ENCODE measurements at places on chromosomes 1 and 21.

GRCh38 chr1:164748253-164748899, 189.4 kb downstream of the PBX1 start:
- no peak overlapping the region for H3K4me3 ChIP-seq
- H3K27ac ChIP-seq, result no peak overlapping the region
- no peaks in the 10 kb centered on the region for H3K36me3 ChIP-seq
- no peak for DNase-seq

GRCh38 chr1:153404768-153405167, 11.6 kb upstream of the S100A7A start:
- H3K36me3 ChIP-seq, result no peaks in the 10 kb centered on the region
- H3K4me1 ChIP-seq, result peaks cover 9% of the 10 kb centered on the region
- peak; percentile 64 for DNase-seq
- no peaks in the 10 kb centered on the region for H3K27me3 ChIP-seq
- H3K27ac ChIP-seq, result no peak overlapping the region

- no peak overlapping the region for H3K4me3 ChIP-seq
- no peaks in the 10 kb centered on the region for H3K27me3 ChIP-seq
- no peak for DNase-seq
- no peaks in the 10 kb centered on the region for H3K4me1 ChIP-seq
- no peaks in the 10 kb centered on the region for H3K36me3 ChIP-seq
- H3K27ac ChIP-seq, result no peak overlapping the region
Observed at GRCh38 chr1:237103021-237103420, 61.0 kb downstream of the RYR2 start.

DNA sequence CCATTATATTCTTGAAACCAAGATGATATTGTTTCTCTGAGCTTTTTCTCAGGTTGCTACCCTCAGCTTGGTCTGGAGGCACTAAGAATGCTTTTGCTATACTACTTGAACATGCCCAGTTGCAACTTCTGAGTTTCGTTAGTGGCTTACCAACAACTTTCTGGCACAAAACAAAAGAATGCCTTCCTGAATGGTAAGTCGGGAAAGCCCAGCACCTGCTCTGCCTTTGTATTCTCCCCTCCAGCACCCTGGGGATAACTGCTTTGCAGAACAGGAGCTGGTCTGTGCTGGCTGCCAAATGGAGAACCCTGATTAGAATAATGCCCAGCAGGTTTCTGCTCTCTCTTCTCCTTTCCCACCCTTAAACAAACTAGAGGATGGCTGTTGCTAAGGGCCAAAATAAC, 149.3 kb downstream of the TGFB2 start:
- H3K27me3 ChIP-seq, result no peaks in the 10 kb centered on the region
- H3K36me3 ChIP-seq, result no peaks in the 10 kb centered on the region
- DNase-seq, result no peak
- H3K27ac ChIP-seq, result no peak overlapping the region

- H3K27ac ChIP-seq, result no peak overlapping the region
- H3K36me3 ChIP-seq, result no peaks in the 10 kb centered on the region
- H3K4me3 ChIP-seq, result no peak overlapping the region
- peaks cover 28% of the 10 kb centered on the region for H3K4me1 ChIP-seq
- DNase-seq, result no peak
Observed at GRCh38 chr1:234932511-234933430, 195.9 kb downstream of the TOMM20 start.

DNA sequence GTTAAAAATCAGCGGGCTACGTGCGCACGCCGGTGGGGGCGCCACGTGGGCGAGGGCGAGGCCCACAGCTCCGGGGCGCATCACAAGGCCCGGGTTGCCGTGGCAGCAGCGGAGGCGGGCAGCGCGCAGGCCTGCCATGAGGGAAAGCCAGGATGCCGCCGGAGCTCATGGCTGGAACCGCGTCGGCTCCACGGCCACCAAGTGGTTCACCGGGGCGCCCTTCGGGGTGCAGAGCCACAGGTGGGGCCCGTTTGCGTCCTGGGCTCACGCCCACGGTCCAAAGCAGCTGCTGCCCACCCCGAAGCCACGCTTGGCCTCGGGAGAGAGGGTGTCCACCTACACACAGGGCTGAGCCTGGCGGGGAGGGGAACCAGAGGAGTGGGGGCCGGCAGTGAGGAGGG, 4.9 kb upstream of the TTC22 start:
- no peak for DNase-seq
- H3K27ac ChIP-seq, result no peak overlapping the region
- peaks cover 44% of the 10 kb centered on the region for H3K4me1 ChIP-seq
- no peaks in the 10 kb centered on the region for H3K36me3 ChIP-seq
- H3K4me3 ChIP-seq, result no peak overlapping the region
- no peaks in the 10 kb centered on the region for H3K27me3 ChIP-seq

GRCh38 chr1:221315330-221315729, 426.6 kb downstream of the DUSP10 start:
- DNase-seq, result no peak
- H3K27ac ChIP-seq, result no peak overlapping the region
- no peak overlapping the region for H3K4me3 ChIP-seq

GRCh38 chr1:12539705-12540579, 78.1 kb downstream of the DHRS3 start:
- no peaks in the 10 kb centered on the region for H3K36me3 ChIP-seq
- H3K27ac ChIP-seq, result no peak overlapping the region
- no peak overlapping the region for H3K4me3 ChIP-seq
- no peaks in the 10 kb centered on the region for H3K27me3 ChIP-seq

GRCh38 chr21:34885125-34885524, 164.0 kb downstream of the RUNX1 start:
- DNase-seq, result no peak
- no peak overlapping the region for H3K27ac ChIP-seq
- H3K4me1 ChIP-seq, result peaks cover 33% of the 10 kb centered on the region
- H3K27me3 ChIP-seq, result no peaks in the 10 kb centered on the region

- H3K36me3 ChIP-seq, result no peaks in the 10 kb centered on the region
- no peaks in the 10 kb centered on the region for H3K4me1 ChIP-seq
- H3K27ac ChIP-seq, result no peak overlapping the region
- H3K4me3 ChIP-seq, result no peak overlapping the region
- H3K27me3 ChIP-seq, result no peaks in the 10 kb centered on the region
Observed at GRCh38 chr1:157739229-157739901, 37.6 kb downstream of the FCRL2 start.

DNA sequence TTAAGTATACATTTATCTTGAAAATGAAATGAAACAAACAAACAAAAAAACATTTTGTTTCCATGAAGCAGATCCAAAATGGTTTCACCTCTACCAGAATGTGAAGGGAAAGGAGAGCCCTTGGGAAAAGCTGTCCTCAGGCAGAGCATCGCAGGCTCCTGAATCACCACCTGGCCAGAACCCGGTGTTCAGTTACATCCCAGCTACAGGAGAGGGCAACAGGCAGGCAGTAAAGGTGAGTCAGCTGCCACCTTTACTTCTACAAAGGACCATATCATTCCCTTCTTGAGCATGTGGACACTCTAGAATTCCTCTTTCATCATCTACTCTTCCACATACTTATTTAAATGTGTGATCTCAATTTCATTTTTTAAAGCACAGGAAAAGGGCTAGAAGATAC, 151.2 kb downstream of the PIGK start:
- no peak overlapping the region for H3K4me3 ChIP-seq
- no peaks in the 10 kb centered on the region for H3K4me1 ChIP-seq
- DNase-seq, result no peak

DNA sequence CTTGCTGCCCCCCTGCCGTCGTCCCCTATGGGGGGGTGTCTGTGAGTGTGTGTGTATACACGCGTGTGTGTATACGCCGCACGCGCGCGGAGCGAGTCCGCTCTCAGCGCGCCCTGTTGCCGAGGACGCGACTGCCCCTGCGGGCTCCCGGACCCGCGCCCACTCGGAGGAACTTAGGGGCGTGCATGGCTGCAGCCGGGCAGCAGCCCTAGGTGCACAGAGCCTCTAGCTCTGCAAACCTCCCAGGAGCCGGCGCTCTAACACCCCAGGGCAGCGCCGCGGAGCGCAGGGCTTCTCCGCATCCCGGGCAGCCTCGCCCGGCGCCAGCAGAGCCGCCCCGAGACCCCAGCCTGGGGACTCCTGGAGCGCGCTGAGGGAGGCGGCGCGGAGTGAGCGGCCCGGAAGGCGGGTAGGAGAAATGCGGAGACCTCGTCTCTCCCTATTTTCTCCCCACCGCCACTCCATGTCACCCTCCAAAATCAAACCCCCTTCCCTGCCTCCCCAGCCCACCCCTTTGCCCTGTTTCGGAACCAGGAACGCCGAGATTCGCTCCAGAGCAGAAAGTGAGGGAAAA, 574 bp downstream of the ITPKB start:
- H3K27me3 ChIP-seq, result no peaks in the 10 kb centered on the region
- peak overlapping the region; percentile 93 for H3K4me3 ChIP-seq

- H3K27ac ChIP-seq, result no peak overlapping the region
- H3K36me3 ChIP-seq, result no peaks in the 10 kb centered on the region
Observed at GRCh38 chr1:81756872-81757271, 43.9 kb upstream of the ADGRL2 start.

DNA sequence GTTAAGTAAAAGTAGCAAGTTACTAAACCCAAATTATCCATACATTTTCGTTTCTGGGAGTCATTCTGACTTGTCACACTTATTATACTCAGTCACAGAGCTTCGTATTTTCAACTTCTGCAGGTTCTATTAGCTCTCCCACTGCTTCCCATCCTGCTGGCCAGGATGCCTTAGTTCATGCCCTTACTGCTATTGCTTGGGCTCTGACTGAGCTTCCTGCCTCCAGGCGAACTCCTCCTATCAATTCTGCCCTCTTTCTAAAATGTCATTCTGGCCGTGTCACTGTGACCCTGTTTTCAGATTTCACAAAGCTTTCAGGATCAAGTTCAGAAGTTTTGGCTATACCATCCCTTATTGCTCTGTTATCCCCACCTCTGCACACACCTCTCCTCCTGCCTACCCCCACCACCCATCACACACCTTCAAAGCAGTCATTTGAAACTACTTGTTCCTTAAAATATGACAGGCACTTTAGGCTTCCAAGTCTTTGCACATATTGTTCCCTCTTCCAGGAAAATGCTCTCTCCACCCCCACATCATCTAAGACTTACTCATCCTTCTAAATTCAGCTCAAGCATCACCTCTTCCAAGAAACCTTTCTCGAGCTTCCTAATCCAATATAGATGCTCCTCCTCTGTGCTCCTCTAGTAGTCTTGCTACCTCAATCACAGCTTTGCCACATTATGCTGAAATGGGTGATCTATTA, 278.0 kb downstream of the BRINP2 start:
- no peaks in the 10 kb centered on the region for H3K36me3 ChIP-seq
- H3K4me1 ChIP-seq, result no peaks in the 10 kb centered on the region
- H3K27me3 ChIP-seq, result no peaks in the 10 kb centered on the region
- no peak for DNase-seq
- H3K27ac ChIP-seq, result no peak overlapping the region

DNA sequence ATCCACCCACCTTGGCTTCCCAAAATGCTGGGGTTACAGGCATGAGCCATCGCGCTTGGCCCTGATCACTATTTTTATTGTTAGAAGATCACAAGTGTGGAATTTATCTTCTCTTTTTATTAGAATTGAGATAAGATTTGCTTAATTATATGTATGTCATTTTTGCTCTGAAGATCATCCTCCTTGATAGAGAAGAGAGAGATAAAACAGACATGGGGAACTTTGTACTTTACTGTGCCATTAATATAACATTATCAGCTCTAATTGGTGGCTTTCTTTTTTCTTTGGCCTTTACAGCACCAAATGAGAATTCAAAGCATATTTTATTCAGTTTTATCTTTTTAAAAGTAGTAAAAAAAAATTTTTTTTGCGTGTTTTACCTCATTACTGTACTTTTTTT, 46.8 kb downstream of the SCP2 start:
- H3K4me3 ChIP-seq, result no peak overlapping the region
- DNase-seq, result no peak
- H3K36me3 ChIP-seq, result peaks cover 9% of the 10 kb centered on the region
- H3K27me3 ChIP-seq, result no peaks in the 10 kb centered on the region
- H3K4me1 ChIP-seq, result no peaks in the 10 kb centered on the region

DNA sequence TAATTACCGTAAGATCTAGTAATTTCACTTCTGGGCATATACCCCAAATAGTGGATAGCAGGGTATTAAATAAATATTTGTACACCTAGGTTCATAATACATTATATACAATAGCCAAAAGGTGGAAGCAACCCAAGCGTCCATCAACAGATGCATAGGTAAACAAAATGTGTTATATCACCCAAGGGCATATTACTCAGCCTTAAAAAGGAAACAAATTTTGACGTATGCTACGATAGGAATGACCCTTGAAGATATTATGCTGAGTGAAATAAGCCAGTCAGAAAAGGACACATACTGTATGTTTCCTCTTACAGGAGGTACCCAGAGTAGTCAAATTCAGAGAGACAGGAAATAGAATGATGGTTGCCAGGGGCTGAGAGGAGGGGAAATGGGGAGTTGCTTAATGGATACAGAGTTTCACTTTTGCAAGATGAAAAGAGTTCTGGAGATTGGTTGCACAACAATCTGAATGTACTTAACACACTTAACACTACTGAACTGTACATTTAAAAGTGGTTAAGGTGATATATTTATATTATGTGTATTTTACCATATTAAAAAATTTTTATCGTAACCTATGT, 36.6 kb upstream of the KCTD3 start:
- no peak overlapping the region for H3K27ac ChIP-seq
- no peaks in the 10 kb centered on the region for H3K4me1 ChIP-seq
- no peaks in the 10 kb centered on the region for H3K36me3 ChIP-seq
- H3K27me3 ChIP-seq, result no peaks in the 10 kb centered on the region
- no peak overlapping the region for H3K4me3 ChIP-seq
- no peak for DNase-seq

- peak within 1 kb of the TSS; percentile 85 for H3K4me3 ChIP-seq
- DNase-seq, result peak; percentile 89
- H3K4me1 ChIP-seq, result peaks cover 43% of the 10 kb centered on the region
- peak within 1 kb of the TSS; percentile 100 for H3K27ac ChIP-seq
- H3K36me3 ChIP-seq, result peaks cover 20% of the 10 kb centered on the region
Observed at GRCh38 chr1:228487336-228488124, at the start of gene RNF187. TSS of gene RNF187 (plus strand) at chr1:228487382.

GRCh38 chr1:182046763-182047162, 14.7 kb downstream of the ZNF648 start:
- H3K4me1 ChIP-seq, result no peaks in the 10 kb centered on the region
- H3K27me3 ChIP-seq, result no peaks in the 10 kb centered on the region
- no peaks in the 10 kb centered on the region for H3K36me3 ChIP-seq
- no peak overlapping the region for H3K4me3 ChIP-seq
- no peak overlapping the region for H3K27ac ChIP-seq
- DNase-seq, result no peak

- no peak overlapping the region for H3K27ac ChIP-seq
- H3K36me3 ChIP-seq, result no peaks in the 10 kb centered on the region
- no peaks in the 10 kb centered on the region for H3K27me3 ChIP-seq
- no peaks in the 10 kb centered on the region for H3K4me1 ChIP-seq
- DNase-seq, result no peak
- H3K4me3 ChIP-seq, result no peak overlapping the region
Observed at GRCh38 chr1:18396247-18396980, 84.3 kb upstream of the KLHDC7A start.

- H3K27me3 ChIP-seq, result peaks cover 27% of the 10 kb centered on the region
- no peaks in the 10 kb centered on the region for H3K36me3 ChIP-seq
- no peak overlapping the region for H3K4me3 ChIP-seq
- peaks cover 2% of the 10 kb centered on the region for H3K4me1 ChIP-seq
- no peak for DNase-seq
Observed at GRCh38 chr1:86154571-86155050, 2.0 kb downstream of the COL24A1 start.
